H9 (cell line): ENCODE measurements at places on chromosomes 16 and 17. TPM values are rescaled to one million over a fixed set of nuclear protein-coding genes. Genes with fewer than 3 reads are reported as not detected.

GRCh38 chr16:55555436-55555835 lies 11.0 kb upstream of the CAPNS2 start:
- H3K4me1 ChIP-seq = no peaks in the 10 kb centered on the region
- H3K27ac ChIP-seq = no peak overlapping the region
- no peak overlapping the region for H3K4me3 ChIP-seq
- H3K27me3 ChIP-seq = no peaks in the 10 kb centered on the region
- no peak for DNase-seq

- H3K27me3 ChIP-seq = no peaks in the 10 kb centered on the region
- no peaks in the 10 kb centered on the region for H3K36me3 ChIP-seq
- H3K27ac ChIP-seq = no peak overlapping the region
- no peak for DNase-seq
- H3K4me3 ChIP-seq = no peak overlapping the region
Observed at GRCh38 chr16:84631886-84632285, 14.0 kb upstream of the COTL1 start.

- H3K36me3 ChIP-seq = peaks cover 3% of the 10 kb centered on the region; the same call in 2 of the 3 replicates
- no peaks in the 10 kb centered on the region for H3K27me3 ChIP-seq
- H3K4me3 ChIP-seq = no peak overlapping the region
- H3K27ac ChIP-seq = no peak overlapping the region
- H3K4me1 ChIP-seq = no peaks in the 10 kb centered on the region
Observed at GRCh38 chr17:71600137-71600789, 520.6 kb upstream of the SOX9 start.

DNA sequence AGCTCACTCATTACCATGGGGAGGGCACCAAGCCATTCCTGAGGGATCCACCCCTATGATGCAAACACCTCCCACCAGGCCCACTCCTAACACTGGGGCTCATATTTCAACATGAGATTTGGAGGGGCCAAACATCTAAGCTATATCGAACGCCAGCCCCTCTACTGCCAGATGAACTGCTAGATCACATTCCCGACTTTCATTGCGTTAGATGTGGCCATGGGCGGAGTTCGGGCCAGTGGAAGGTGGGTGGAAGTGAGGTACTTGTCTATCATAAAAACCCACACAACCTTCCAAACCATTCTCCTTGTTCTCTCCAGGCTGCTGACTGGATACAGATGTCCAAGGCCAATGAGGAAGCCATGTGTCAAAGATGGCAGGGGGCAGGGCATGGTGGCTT lies 27.0 kb upstream of the ANKRD40CL start:
- 0 out of 2 replicates have a peak, but pooled peaks cover 4% of the 10 kb centered on the region for H3K4me1 ChIP-seq
- no peak for DNase-seq
- H3K27ac ChIP-seq = no peak overlapping the region
- H3K36me3 ChIP-seq = no peaks in the 10 kb centered on the region; the same call in 2 of the 3 replicates
- no peaks in the 10 kb centered on the region for H3K27me3 ChIP-seq

GRCh38 chr16:30553393-30553899 lies 4.7 kb downstream of the ZNF764 start:
- no peak for DNase-seq
- peaks cover 2% of the 10 kb centered on the region; the same call in 1 of the 2 replicates for H3K4me1 ChIP-seq
- peaks cover 5% of the 10 kb centered on the region for H3K36me3 ChIP-seq
- H3K27ac ChIP-seq = no peak overlapping the region

- H3K4me1 ChIP-seq = no peaks in the 10 kb centered on the region
Observed at GRCh38 chr16:2686912-2687507, 4.7 kb downstream of the KCTD5 start.

Gene OTOA
- 0.11 and 0.13 TPM in 2 replicates for total RNA-seq
